ENCODE measurements at places on chromosomes 6 and 20.

DNA sequence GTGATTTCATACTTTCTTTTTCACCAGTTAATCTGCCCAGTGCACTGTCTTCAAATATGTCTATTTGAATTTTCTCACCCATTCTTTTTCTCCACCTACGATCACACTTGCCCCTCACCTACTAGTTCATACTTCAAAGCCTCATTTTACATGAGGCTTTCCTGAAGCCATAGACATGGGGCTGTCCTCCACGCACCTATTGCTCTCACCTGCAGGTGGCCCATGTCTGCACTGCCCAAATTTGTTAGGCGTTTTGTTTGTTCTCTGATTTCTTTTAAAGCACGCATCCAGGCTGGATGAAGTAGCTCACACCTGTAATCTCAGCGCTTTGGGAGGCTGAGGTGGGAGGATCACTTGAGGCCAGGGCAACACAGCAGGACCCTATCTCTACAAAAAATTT is 106.8 kb upstream of the RIPOR2 start:
- DNase-seq = peak; percentile 64

DNA sequence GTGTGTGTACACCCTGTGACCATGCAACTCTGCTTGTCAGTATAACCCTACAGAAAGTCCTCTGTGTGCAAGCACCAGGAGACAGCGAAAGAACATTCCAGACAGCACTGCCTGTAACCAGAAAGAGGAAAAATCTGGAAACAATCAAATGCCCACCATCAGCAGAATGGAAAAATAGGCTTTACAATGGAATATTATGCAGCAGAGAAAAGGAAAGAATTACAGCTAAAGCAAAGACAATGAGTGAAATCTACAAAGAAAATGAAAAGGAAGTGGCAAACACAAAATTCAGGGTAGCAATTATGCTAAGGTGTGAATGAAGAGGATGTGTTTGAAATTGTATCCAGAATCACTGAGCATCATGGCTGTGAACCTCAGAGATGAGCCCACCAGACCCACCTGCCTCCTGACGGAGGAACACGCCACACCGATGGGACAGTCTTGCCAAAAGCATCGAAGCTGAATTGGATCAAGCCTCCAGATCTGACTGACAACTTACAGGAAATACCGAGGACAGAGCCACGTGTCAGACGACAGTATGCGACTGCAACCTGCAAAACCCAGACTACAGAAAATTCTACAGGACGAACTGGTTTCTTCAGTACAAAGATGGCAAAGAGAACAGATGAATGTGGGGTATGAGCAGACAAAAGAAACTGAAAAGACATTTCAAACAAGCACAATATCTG is 133.2 kb downstream of the NFATC2 start:
- DNase-seq = no peak

DNA sequence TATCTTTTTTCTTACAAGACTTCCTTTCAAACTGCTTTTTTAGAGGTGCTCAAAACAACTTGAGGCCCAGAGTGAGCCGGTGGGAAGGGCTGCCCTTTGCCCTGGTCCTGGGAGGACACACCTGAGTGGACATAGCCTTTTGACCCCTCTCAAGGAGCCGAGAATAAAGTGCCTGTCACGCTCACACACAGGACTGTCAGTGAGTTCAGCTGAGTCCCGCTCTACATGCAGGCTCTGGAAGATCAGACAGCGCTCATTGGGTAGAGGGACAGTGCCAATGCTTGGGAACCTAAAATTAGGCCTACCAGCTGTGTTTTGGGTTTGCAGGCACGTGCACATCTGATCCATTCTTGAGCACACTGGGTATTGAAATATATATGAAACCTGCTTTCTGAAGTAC is 387.8 kb downstream of the CD83 start:
- no peak for DNase-seq

DNA sequence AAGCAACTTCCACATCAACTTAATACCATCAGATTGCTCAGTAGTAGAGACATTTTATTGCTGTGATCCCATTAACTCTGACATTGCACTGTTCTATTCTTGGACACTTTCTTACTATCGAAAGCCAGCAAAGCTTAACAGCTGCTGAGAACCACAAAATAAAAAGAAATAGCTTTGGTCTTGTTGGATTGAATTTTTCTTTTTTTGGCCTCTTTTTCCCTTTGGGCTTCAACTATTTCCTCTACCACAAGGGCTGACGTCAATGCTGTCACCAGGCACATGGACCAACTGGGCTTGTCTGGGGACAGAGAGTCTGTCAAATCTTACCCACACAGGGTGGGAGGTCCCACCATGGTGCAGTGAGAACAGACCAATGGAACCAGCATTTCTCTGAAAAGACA is 63.4 kb upstream of the ENPP5 start:
- no peak for DNase-seq

GRCh38 chr6:113782636-113783035 is 74.5 kb upstream of the MARCKS start:
- DNase-seq = no peak

GRCh38 chr20:33306807-33307206 is 23.8 kb downstream of the BPIFB1 start:
- DNase-seq = no peak

GRCh38 chr6:111057074-111057752 is 30.1 kb upstream of the SLC16A10 start:
- DNase-seq = peak; percentile 33

- no peak for DNase-seq
Measured at GRCh38 chr20:60754856-60755255, 497.2 kb upstream of the CDH4 start.

- DNase-seq = no peak
Measured at GRCh38 chr20:719816-720215, 44.2 kb upstream of the SCRT2 start.

- DNase-seq = no peak
Measured at GRCh38 chr6:26140967-26141294, 53.7 kb downstream of the HFE start.

- DNase-seq = no peak
Measured at GRCh38 chr6:31940256-31940664, 5.6 kb upstream of the CFB start.

- no peak for DNase-seq
Measured at GRCh38 chr6:34490390-34491090, 24.7 kb downstream of the PACSIN1 start.

GRCh38 chr20:1371202-1371782 is 21.6 kb downstream of the FKBP1A start:
- DNase-seq = no peak

- peak; percentile 78 for DNase-seq
Measured at GRCh38 chr6:16420715-16421461, 182.5 kb downstream of the GMPR start.

DNA sequence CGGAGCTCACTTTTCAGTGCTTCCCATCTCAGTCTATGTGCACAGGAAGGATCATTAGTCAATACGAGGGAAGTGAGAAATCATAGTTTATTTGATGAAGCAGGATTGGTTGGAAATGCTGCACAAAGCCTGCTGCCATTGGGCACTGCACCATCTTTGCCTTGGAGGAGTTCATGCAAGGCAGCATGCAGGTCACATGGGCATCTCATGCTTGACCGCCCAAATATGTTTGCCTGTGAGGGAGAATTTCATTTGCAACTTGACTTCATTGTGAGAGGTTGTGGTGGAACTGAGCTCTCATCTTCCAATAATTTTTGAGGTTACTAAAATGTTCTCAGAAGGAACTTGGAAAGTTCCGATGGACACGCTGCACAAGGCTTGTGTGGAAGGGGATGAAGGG is 83.9 kb upstream of the SYNDIG1 start:
- no peak for DNase-seq

DNA sequence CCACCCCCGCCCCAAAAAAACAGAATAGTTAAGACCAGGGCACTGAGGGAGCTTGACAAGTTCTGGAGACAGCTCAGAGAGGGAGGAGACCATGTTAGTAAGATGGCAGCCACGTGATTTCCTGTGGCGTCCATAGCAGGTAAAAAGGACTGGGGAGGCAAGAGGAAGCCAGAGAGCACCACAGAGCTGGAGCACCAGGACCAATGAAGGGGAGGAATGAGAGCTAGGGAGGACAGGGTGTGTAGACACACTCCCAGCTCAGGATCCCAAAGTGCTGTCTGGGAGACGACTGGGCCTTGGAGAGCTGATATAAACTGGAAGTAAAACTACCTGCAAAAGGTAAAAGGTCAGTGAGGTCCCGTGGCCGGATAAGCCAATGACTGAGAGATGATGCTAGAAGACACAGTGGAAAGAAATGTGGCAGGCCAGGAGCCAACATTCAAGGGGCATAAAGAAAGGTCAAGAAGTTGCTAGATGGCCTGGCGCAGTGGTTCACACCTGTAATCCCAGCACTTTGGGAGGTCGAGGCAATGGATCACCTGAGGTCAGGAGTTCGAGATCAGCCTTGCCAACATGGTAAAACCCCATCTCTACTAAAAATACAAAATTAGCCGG is 39.0 kb downstream of the SLC23A2 start:
- DNase-seq = peak; percentile 43

GRCh38 chr6:125444006-125444923 is 142.5 kb upstream of the HDDC2 start:
- DNase-seq = no peak

DNA sequence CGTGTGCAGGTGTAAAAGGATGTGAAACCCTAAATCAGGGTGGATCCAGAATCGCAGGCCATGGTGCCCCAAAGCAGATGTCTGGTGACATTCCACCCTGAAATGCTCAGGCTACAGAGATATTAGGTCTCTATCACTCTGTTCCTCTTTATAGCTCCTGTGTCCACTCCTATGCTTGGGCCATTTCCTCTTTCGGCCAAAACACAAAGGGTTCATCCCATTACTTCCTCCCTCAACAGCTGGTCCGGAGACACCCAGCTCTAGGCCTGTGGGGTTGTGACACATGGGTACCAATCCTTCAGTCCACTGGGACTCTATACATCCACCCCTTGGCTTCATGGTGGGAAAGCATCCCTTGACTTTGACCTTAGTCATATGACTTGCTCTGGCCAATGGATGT is 1.7 kb upstream of the SIGLEC1 start:
- DNase-seq = no peak

DNA sequence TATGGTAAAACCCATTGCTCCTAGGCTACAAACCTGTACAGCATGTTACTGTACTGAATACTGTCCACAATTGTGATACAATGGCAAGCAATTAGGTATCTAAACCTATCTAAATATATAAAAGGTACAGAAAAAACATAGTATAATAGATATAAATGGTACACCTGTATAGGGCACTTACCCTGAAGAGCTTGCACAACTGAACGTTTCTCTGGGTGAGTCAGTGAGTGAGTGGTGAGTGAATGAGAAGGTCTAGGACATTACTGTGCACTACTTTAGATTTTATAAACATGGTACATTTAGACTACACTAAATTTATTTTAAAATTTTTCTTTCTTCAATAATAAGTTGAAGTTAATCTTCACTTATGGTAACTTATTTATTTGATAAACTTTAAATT is 119.9 kb upstream of the CEP85L start:
- DNase-seq = no peak

- DNase-seq = no peak
Measured at GRCh38 chr20:50645253-50646068, 45.9 kb downstream of the RIPOR3 start.

- DNase-seq = no peak
Measured at GRCh38 chr20:19974630-19975435, 42.3 kb upstream of the NAA20 start.

GRCh38 chr6:161164182-161164625 is 109.7 kb downstream of the AGPAT4 start:
- no peak for DNase-seq

DNA sequence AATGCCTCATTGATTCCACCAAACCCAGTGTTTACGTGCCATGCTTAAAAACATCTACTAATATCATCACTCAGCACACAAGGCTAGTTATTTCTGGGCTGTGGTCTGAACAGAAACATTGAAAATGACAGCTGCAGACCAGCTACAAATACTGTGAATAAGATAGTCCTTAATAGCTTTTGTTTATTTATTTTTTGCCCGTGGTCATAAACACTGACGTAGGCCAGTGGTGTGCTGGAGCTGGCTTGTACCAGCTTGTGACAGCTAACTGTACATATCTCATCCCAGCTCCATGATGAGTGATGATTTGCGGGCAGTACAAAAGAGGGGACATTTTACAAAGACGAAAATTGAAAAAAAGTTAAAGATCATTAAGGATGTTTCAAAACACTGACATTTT is 1057.0 kb downstream of the EPHA7 start:
- no peak for DNase-seq
